ENCODE measurements at places on chromosomes 1 and 21.

DNA sequence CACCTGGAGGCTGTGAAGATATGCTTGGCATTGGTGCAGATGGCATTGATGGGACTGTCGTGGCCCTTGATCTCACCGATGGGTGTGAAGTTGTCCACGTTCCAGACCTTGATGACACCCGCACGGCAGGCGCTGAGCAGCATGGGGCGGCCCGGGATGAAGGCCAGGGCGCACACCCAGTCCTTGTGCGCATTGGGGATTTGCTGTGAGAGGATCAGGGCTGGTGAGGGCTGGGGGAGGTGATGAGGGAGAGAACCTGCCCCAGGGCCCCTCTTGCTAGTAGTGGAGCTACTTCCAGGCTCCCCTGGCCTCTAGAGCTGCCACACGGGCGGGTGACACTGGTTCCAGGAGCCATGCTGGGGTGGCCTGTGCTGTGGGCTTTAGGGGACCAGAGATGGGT is 48.8 kb downstream of the KIF21B start:
- no peak for DNase-seq

DNA sequence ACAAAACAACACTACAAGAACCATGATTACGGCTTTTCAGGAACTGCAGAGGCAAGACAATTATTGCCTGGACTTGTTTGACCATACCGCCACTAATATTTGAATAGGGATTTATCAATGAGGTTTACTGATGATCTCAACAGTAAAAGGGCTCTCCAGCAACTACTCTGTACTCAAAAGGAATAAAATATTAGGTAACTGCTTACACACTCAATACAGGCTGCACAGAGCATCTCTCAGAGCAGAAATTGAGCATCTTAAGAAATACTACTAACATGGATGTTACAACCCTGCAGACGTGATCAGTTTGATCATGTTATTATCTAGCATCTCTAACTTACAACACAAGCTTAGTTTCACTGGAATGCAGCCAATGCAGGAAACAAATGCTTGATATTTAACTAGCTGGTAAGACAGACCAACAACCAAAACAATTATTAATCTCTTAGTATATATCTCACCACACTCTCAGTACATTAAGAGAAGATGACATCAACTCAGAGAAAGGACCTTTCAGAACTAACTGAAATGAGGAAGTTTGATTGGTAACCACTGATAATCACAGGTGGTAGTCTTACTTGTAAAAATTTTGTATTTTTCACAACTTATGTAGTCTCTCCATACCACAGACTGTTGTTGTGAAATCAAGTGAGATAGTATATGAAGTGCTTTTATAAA is 52.2 kb downstream of the PUM1 start:
- no peak for DNase-seq

- no peak for DNase-seq
Observed at GRCh38 chr1:33852711-33853110, 11.2 kb upstream of the HMGB4 start.

- DNase-seq: no peak
Observed at GRCh38 chr1:30839827-30840359, 68.7 kb downstream of the SDC3 start.

GRCh38 chr1:158930504-158930903 is 848 bp upstream of the PYHIN1 start:
- DNase-seq: no peak

DNA sequence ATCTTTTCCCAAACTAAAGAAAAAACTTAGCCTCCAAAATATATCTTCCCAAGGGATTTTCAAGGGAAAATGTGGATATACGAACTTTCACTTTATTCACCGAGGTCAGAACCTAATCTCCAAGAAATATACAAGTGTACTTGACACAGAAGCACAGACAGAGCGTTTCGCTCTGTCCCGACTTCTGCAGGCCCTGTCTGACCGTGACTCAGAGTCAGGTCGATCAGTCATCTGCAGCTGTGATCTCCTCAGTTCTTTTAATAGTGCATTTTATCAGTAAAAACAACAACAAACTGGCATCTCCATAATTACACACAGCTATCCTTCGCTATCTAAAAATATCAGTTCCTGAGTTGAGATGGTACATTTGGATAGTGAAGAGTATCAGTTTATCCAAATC is 226.6 kb downstream of the TM2D1 start:
- no peak for DNase-seq

DNA sequence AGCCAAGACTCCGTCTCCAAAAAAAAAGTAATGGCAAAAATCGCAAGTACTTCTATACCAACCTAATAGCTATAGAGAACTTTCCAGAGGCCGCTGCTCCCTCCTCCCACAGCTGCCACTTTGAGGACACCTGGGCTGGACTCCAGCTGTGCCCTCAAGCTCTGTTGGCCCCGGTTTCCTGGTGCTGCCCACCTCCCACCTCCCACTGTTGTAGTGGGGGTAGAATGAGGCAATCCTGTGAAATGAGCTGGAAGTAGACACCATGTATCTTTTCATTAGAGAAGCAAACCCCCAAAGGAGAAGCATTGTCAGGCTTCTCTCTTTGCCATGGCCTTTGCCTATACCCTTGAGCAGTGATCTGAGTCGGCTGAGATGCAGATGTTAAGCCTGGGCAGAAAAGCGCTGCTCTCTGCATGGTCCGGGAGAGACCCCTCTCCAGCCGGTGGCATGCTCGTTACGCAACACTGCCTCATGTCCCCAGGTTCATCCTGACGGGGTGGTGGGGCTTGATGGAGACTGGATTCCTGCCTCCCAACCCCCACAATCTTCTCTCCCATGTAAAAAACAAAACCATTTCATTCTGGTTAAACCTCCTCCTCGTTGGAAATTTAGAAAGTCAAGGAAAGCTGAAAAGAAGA is 39.7 kb downstream of the SIM2 start:
- DNase-seq: peak; percentile 30

All from right forelimb (tissue), 1 donor.